LNCaP clone FGC (cell line): ENCODE measurements at places on chromosomes 6 and 20.

GRCh38 chr20:34624629-34625028, 52.3 kb downstream of the PIGU start:
- DNase-seq, result no peak

DNA sequence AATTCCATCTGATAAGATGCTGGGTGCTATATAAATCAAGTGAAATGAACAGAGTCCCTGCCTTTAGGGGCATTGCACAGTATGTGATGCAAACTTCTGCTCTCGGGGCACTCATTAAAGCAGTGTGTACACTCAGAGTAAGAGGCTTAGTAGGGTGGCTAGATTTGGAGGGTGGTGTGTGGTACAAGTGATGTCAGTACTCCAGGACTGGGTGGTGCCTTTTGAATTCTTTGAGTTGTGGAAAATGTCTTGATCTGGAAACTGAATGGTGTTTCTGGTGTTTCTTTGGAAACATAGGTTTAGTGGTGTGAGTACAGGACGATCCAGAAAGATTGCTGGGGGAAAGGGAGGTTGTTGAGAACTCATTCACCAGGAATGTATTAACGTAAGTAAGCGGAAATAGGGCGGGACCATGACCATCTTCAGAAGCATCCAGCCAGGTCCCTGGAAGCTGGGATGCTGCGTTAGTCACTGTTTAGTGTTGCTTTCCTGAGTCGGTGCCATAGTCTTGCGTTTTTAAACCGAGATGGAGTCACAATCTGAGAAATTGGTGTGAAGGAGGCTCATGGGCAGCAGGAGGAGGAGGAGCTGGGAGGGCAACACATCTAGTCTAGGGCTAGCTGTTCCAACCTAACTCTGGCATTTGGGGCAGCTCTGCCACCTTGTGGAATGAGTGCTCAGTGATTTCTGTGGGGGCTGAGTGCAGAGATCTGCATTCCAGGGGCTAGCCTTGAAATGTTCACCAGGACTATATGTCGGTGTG, 70.3 kb downstream of the SCAND1 start:
- no peak for DNase-seq

- no peak for DNase-seq
Measured at GRCh38 chr6:160882791-160883279, 108.7 kb upstream of the MAP3K4 start.

GRCh38 chr6:78909391-78909790, 42.0 kb downstream of the IRAK1BP1 start:
- DNase-seq, result no peak

DNA sequence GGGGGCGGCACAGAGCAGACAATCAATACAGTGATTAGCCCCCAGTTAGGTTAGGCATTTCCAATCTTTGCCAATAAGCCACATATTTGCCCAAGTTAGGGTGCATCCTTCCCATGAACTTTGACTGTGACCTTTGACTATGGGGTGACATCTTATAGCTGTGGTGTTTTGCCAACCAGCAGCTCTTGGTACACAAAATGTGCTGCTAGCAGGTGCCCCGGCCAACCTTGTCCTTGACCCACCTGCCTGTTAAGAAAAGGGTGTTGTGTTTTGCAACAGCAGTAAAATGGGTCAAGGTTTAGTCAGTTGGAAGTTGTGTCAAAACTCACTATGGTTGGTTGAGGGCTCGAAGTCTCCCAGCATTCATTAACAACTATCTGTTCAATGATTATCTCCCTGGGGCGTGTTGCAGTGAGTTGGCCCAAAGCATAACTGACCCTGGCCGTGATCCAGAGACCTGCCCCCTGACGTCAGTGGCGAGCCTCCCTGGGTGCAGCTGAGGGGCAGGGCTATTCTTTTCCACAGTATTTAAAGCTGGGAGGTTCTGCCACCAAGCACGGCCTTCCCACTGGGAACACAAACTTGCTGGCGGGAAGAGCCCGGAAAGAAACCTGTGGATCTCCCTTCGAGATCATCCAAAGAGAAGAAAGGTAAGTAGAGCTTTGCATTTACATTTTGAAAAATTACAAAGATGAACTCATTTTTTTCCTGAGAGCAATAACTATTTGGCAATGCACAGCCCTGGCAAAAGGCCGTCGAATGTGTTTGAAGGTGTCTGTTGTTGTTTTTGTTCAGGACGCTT, at the start of gene PCK1:
Gene PCK1, plus strand, starts transcription at position 557 of the 802 bp plus-strand sequence. CDS start 302 bp downstream, outside the sequence.
- DNase-seq, result peak; percentile 34

- no peak for DNase-seq
Measured at GRCh38 chr6:170128346-170128745, 162.5 kb downstream of the DLL1 start.
